Stimulated activated CD4-positive, alpha-beta T cell treated with anti-CD3 and anti-CD28 coated beads, Interleukin-4, amount 100 ng/mL, for 24 hours (primary cell): ENCODE measurements at places on chromosomes 3 and 15.
A peak's percentile ranks its signal among the peaks of the same experiment; 100 is the strongest.

- DNase-seq = no peak
Observed at GRCh38 chr15:58770519-58770856, 614 bp upstream of the MINDY2 start.

- no peak for DNase-seq
Observed at GRCh38 chr3:10992017-10992942, at the start of gene SLC6A1. TSS of gene SLC6A1 (plus strand) at chr3:10992748. CDS start at chr3:11017212, 24,464 bp downstream.

DNA sequence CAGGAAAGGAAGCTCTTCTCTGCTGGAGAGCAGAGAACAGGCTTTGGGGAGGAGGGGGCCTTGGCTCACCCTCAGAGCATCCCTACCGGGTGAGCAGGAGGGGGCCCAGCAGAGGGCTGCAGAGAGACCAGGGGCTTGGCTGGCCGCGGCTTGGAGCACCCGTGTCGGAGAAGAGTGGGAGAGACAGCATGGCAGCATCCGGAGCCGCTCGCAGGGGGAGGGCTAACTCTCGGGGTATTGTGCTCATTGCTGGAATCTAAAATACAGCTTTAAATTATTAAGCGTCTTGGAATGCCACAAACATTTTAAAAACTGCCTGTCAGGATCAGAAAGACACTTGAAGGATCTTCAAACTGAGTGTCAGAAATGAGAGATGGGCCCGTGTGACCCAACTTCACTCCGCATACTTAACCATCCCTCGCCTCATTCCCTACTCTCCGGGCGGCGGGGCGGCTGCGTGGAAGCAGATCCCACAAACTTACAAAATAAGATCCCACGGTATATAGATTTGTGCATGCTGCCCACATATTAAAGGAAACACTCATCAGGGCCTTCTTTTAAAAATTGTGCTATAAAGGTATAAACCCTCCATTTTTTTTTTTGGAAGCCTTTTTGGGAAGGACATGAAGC lies 53.9 kb downstream of the EIF4E3 start:
- DNase-seq = no peak

DNA sequence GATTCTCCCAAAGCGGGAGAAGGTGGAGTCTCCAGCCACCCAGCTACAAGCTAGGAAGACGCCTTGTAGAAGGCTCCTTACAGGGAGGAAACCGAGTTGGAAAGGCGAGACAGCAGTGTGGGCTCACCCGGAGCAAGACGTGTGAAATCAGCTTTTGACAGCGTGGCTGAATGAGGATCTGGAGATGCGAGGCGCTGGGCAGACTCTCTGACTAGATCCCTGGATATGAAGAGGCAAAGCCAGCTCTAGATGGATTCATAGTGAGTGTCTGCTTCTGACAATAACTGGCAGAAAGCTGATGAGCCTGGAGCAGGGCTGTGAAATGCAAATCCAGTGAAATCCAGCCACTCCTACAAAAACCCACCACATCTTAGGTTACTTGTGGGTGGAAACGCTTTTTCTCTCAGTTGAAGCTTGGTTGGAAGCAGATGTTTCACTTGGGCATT lies 41.0 kb downstream of the GOLGA6A start:
- no peak for DNase-seq

DNA sequence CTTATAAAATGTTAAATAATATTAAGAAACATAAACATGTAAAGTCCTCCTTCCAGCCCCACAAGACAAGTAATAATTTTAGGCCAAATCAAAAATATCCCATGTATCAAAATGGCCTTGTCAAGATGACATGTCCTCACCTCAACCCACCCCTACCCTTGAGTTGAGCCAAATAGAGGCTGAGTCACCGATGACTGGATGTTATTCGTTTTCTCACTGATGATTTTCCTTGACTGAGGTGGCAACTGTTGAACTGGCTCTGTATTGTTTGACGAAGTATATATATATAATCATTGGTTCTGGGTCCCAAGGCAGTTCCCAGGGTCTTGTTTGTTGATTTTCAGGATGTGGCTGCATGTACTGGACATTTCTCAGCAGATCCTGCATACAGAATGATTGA lies 75.3 kb downstream of the TMEM108 start:
- no peak for DNase-seq

- DNase-seq = no peak
Observed at GRCh38 chr15:39511916-39512260, 69.0 kb upstream of the THBS1 start.

- DNase-seq = no peak
Observed at GRCh38 chr3:29144807-29145206, 136.1 kb upstream of the RBMS3 start.

GRCh38 chr3:182268711-182269110 lies 524.6 kb upstream of the ATP11B start:
- DNase-seq = no peak

- DNase-seq = no peak
Observed at GRCh38 chr15:49154359-49154758, 1.0 kb downstream of the COPS2 start.

GRCh38 chr3:55246033-55246432 lies 241.1 kb downstream of the WNT5A start:
- DNase-seq = no peak

DNA sequence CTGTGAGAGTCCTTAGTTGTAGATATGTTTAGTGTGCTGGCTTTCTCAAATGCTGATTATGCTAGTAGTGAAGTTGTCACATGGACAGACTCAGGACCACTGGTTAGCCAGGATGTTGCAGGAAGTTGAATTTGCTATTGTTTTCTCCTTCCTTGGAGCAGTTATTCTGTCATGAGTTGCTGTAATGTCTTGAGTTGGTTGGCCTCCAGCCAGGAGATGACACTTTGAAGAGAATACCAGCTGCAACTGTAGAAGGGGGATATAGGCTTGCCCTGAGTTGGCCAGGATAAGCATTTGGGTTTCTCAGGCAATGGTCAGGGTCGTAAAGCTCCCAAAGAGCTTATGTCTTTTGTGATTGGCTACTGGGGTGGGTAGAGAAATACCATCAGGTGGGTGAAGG lies 206.7 kb downstream of the ZNF621 start:
- DNase-seq = no peak

DNA sequence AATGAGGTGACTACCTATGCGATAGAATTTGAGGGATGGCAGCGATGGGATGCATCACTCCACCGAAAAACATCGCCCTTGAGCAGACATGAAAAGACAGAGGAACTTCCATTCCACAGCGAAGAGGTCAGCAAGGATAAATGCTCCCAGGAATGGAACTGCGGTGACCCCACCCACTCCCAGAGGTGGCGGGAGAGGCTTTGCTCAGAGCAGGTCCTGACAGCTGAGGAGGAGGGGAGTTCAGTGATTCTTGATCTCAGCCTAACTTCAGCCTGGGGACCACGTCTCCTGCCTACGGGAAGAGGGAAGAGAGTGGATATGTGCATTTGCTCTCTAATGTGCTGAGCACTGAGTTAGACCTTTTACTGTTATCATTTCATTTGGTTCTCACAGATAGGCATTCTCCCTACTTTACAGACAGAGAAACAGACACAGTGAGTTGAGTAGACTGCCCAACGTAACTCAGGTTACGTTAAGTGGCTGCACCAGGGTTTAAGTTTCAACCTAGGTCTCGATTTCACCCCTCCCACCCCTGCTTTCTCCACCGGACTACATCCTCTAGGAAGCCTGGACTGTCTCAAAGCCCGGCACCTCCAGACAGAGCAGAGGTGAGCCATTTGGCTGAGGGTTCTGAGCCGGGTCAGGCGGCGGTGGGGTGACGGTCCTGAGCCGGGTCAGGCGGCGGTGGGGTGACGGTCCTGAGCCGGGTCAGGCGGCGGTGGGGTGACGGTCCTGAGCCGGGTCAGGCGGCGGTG lies 170.0 kb downstream of the RAB11A start:
- DNase-seq = no peak

DNA sequence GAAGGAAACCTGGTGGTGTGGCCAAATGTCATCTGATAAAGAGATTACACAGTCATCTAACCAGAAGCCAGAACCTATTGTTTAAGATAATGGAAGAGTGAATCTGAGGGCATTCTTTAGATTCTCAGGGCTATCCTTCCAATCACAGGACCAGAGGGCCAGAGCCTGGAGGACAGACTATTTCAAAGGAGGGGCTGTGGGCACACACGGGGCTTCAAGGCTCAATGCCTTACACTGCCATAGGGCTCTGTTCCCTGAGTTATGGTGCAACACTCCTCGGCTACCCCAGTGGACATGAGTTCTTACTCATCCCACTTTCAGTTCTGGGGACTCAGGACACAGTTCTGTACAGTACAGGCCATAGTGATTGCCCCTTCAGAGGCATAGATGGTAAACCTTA lies 343.9 kb upstream of the ALCAM start:
- DNase-seq = no peak

DNA sequence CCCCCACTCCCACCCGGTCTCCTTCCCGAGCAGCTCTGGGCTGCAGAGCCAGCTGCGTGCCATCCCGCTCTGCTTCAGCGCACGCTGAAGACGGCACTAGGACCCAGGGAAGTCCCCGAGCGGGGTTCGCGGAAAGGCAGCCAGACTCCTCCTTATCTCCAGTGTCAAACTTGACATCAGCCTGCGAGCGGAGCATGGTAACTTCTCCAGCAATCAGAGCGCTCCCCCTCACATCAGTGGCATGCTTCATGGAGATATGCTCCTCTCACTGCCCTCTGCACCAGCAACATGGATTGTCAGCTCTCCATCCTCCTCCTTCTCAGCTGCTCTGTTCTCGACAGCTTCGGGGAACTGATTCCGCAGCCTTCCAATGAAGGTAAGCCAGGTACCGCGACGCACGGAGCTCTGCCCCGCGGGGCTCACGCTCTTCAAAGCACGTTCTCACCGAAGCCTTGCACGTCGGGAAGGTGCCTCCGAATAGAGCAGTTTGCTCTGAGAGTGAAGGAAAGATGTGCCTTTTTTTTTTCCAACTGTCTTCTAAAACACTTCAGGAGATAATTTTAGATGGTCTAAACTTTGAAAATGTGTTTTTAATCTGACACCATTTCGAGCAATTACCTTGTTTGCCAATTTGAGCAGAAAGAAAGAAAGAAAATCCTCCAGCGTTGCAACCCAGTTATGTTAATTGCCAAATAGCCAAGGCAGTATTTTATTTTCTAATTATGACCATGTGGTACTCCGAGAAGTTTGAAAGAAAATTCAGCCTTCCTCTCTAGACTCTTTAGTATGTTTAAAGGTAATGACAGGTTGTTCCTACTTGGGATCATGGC lies at the start of gene EPHA3:
Gene EPHA3 (plus strand): TSS at position 161 of the 830 bp plus-strand sequence. CDS start 128 bp downstream, at position 289.
- peak; percentile 45 for DNase-seq

DNA sequence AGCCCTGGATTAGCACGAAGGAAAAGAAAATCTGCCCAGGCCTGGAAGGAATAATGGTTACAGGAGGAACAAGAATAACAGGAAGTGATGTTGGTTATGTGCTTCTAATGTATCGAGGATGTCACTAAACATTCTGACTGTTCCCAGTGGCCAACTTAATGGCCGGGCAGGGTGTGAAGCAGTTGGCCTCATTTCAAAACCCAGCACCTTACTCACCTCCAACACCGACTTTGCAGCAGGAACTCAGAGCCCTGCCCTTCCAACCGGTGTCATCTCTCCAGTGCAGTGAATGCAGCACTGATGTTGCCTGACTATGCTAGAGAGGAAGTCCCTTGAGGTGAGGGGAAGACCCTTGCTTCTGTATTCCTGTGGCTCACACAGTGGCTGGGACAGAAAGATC lies 162.4 kb upstream of the LRTM1 start:
- DNase-seq = no peak

- DNase-seq = no peak
Observed at GRCh38 chr3:74347563-74348268, 266.7 kb downstream of the CNTN3 start.

- DNase-seq = no peak
Observed at GRCh38 chr3:138578141-138578540, 15.9 kb downstream of the CEP70 start.

- no peak for DNase-seq
Observed at GRCh38 chr3:100606894-100607512, 2.4 kb upstream of the ADGRG7 start.

GRCh38 chr3:139281096-139281495 lies 62.7 kb upstream of the MRPS22 start:
- DNase-seq = no peak

- DNase-seq = no peak
Observed at GRCh38 chr3:65326574-65326973, 638.8 kb upstream of the ADAMTS9 start.

- no peak for DNase-seq
Observed at GRCh38 chr3:171559586-171559985, 99.4 kb upstream of the TNIK start.

DNA sequence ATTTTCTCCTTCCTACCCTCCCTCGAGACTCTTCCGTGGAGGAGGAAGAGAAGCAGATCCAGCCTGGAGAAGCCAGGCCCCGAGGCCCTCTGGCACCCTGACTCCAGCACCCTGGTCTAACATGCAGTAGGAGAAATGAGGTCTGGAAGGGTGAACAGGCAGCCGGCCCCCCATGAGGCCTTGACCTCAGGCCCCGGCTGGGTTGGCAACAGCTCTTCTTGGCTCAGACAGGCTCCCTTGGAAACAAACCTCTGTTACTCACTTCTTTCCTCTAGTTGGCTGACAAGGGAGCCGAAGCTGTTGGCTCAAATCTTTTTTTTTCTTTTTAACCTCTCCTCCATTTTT lies 73.4 kb downstream of the CPN2 start:
- no peak for DNase-seq

DNA sequence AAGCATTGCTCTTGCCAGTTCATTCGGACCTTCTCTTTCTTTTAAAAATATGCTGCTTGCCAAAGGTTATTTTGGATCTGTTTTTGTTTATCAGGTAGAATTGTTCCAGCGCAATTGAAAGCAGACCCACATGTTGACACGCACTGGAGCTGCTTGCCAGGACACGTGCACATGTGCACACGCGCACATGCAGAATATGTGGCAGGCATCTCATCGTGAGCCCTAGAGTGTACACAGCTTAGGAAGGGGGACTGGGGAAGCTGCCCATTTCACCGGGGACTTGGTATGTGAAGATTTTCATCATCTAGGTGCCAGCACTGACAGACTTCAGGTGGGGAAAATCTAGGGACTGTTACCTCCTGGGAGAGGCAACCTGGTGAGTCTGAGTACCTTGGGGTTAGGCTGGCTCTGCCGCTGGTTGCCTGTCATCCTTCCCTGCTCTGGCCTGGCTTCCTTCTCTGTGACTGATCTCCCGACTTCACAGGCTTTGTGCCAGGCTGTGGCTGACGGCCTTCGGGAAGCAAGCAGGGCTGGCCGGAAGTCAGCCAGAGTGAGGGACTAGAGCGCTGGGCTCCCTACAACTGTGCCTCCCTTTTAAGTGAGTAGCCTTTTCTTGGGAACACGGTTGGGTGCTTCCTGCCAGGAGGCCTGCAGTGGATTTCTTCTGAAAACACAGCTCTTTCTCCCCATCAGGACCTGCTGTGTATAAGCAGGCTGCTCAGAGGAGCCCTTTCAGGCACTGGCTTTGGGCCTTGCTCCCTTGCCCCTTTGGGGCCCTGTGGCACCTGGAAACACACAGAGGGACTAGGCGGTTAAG lies 129.3 kb downstream of the EEFSEC start:
- DNase-seq = no peak
